ENCODE measurements at places on chromosomes 5 and 9.

DNA sequence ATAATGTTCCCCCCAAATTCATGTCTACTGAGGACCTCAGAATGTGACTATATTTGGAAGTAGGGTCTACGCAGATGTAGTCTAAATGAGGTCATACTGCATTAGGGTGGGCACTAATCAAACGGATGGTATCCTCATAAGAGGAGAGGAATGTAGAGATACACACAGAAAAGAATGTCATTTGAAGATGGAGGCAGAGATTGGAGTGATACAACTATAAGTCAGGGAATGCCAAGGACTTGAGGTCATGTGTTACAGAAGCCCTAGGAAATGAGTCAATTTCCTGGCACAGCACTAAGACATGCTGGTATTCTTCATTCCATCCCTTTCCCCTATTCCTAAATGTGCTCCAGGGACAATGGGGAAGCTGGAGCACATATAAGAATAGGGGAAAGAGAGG is 758 bp upstream of the PDCD1LG2 start:
- DNase-seq = no peak

DNA sequence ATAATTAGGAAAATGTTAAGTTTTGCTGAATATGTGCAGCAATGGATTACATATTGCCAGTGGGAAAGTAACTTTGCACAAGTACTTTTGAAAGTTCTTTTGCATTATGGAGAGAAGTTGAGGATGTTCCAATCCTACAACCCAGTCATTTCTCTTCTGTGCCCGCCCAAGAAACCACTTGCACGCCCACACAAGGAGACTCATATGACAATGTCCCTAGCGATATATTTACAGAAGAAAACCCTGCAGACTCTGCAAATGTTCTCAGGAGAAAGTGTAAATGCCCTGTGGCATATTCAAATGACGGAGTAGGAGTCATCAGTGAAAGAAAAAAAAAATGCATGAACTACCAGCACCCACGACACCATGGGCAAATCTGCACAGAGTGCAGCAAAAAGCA is 356.5 kb downstream of the CTNND2 start:
- DNase-seq = no peak

DNA sequence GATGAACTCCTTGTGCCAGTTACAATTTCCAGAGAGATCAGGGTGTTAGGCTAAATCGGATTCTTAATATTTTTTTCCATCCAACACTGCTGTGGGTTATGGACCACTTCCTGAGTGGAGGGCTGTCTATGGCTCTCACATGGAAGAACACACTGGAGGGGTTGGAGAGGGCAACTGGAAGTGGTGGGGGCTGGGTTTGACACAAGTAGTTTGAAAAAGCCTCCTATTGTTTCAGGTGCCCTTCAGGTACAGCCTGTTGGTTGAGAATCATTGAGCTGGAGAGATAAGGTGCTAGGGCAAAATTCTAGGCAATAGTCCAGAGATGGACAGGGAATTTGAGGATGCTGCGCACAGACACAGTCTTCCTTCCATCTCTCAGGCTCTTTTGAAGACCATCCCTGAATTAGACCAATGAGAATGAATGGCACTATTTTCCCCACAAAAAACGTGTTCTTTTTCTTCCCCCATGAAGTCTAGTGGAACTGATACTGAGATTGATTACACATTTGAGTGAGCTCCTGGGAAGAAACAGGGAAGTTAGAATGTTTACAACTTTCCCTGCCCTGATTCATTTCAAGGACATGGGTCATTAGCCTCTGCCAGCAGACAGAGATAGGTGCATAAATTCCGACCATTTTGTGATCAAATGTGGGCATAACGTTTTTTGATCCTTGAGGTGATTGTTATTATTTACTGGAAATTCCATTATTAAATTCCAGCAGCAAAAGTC is 87.7 kb downstream of the ACER2 start:
- no peak for DNase-seq

GRCh38 chr5:103503066-103503465 is 59.5 kb downstream of the NUDT12 start:
- DNase-seq = no peak

GRCh38 chr5:114360816-114361723 is 800 bp upstream of the KCNN2 start:
- no peak for DNase-seq

DNA sequence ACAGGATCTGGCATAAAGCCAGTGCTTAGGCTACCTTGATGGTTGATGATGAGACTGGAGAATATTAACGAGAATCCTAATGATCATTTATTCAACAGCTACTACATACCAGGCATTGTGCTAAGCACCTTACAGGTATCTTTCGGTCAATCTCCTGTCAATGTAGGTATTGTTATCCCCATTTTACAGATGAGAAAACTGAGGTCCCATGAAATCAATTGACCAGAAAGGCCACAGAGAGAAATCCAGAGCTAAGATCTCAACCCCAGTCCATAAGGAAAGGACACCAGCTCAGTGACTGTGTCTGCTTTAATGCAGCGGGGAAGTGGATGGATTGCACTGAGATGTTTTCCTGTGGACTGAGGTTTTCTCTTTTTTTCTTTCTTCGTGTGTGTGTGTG is 63.3 kb downstream of the ARHGEF37 start:
- DNase-seq = no peak

All from CD4-positive, alpha-beta T cell treated with Interleukin-6 at 100 ng/mL for 8 hours (primary cell).